ENCODE measurements at places on chromosomes 6 and 20.
A peak's percentile ranks its signal among the peaks of the same experiment; 100 is the strongest.

DNA sequence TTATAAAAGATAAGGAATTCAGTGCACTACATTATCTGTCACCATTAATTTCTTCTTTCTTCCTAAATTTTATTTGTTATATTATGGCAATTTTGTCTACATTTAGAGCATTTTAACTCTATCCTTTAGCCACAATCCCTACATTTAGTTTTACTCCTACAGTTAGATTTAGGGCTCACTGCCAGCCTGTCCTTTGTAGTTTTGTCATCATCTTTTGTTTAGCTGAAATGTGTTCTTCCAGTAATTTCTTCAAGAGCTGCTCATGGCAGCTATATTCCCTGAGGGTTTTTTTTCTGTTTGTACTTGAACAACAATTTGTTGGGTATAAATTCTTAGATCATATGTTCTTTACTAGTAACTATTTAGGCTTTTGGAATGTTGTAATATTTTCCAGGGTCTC lies 72.7 kb upstream of the B3GAT2 start:
- DNase-seq, result no peak

DNA sequence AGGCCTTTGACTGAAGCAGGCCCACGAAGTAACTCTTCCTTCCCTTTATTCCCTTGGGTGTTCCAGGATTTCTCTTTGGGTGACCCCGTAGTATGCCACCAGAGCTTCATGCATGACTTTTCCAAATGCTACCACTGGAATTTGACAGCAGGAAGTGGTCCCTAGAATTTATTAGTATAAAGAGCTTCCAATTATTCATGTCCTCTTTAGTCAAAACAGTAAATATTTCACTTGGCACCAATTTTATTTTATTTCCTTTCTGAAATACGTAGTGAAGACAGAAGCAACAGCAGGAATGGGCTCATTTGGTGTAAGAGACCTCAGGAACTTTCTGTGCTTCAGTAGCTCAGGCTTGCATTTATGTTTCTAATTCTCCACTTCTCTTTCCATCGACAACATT lies 151.3 kb downstream of the LCA5 start:
- no peak for DNase-seq

DNA sequence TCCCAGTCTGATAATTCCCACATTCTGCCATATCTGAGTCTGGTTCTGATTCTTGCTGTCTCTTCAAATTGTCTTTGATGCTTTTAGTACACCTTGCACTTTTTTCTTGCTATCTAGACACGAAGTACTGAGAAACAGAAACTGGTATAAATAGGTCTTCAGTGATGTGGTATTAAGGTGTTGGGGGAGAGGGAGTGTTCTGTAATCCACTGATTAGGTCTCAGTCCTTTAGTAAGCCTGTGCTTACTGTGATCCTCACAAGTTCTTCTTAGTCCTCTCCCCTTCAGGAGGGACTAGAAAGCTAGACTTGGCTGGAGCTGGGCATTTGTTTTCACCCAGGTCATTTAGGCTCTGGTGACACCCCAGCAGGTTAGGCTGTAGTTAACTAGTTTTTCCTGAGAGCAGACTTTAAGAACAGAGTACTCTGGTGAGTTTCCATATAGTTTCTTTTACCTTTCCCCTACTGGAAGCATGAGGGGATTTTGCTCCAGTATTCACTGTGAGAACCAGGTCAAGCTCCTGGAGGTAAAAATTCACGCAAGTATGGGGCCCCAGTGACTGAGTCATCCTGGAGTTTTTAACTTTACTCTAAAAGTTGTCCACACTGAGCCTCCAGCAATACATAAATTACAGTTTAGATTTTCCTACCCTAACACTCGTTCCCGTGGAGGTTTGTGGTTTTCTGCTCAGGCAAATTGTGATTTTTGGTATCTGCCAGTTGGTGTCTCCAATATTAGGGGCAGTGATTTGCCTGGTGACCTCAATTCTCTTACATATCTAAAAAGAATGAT lies 154.6 kb downstream of the CDKAL1 start:
- peak; percentile 72 for DNase-seq

GRCh38 chr6:89385156-89385667 lies 26.9 kb downstream of the RRAGD start:
- DNase-seq, result peak; percentile 96

DNA sequence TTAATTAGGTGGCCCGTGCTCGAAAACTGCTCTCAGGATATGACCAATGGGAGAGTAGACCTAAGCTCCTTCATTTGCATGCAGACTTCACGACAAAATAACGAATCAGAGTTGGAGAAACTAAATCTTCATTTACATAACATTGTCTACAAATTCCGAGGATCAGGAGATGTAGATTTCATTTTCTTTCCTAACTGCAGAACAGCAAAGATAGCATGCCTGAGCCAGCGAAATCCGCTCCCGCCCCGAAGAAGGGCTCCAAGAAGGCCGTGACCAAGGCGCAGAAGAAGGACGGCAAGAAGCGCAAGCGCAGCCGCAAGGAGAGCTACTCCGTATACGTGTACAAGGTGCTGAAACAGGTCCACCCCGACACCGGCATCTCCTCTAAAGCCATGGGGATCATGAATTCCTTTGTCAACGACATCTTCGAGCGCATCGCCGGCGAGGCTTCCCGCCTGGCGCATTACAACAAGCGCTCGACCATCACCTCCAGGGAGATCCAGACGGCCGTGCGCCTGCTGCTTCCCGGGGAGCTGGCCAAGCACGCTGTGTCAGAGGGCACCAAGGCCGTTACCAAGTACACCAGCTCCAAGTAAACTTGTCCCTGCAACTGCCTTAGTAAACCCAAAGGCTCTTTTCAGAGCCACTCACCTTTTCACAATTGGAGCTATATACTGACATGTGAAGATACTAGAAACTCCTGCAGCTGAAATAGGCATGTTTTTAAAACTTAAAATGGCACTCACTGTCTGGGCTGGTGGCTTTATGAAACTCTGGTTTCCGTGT lies 96.5 kb downstream of the HFE start:
- no peak for DNase-seq

DNA sequence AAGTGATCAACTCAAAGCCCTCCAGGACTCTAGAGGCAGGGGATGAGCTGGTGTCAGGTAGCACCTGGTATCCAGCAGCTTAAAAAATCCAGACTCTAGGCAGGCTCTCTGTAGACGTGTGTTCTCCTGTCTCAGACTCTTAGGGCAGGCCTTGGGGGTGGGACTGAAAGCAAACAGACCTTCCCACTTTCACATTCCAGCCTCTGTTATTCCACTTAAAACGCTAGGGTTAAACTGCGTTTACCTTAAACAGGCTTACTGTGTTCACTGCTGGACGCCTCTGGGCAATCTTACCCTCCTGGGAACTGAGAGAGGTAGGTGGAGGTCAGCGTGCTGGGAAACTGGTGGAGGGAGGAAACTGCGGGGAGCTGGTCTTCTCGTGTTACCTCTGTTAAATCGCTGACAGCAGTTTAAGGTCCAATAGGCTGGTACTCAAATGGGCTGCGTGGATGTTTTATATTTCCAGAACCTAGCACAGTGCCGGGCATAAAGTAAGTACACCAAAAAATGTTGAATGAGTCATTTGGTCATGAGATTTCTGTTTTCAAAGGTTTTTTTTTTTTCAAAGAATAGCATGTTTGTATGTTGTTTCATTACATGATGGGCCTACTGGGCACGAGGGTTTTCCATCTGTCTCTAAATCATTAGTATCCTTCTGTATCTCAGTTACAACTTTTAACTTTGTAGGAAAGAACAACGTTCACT lies at the start of gene GCNT2:
Gene GCNT2 (plus strand): TSS at position 248 of the 705 bp plus-strand sequence. CDS start 7,561 bp downstream, outside the sequence.
- DNase-seq, result no peak

GRCh38 chr6:135555550-135555949 lies 58.0 kb upstream of the AHI1 start:
- DNase-seq, result no peak

GRCh38 chr6:37698264-37699137 lies 818 bp upstream of the MDGA1 start:
- DNase-seq, result no peak

DNA sequence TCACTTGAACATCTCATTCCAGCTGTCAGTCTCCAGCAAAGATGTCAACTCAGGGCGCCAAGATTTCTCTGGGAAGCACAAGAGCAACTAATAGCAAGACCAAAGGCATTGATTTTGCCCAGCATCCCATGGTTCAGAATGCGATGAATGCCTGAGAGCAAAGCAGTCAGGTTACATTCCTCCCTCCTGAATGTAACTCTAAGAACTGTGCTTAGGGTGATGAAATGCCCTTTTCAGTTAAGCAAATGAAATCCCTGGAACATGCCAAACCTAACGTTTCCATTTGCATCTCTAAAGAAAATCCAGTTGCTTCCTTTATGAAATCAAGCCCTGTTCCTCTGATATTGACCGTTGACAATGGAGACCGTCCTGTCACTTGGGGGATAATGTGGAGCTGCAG lies 224.0 kb upstream of the PLN start:
- no peak for DNase-seq

All from NCI-H1694 treated with DMSO at 0.1 percent for 48 hours (cell line).